Activated naive CD4-positive, alpha-beta T cell treated with Interleukin-2 at 50 U/mL for 16 hours (primary cell): ENCODE measurements at places on chromosomes 1 and 21.

- no peak for DNase-seq
These were observed 76.8 kb upstream of the COX20 start for GRCh38 chr1:244758708-244759107.

- DNase-seq: no peak
These were observed 13.7 kb upstream of the DPYD start for GRCh38 chr1:97934491-97934890.

DNA sequence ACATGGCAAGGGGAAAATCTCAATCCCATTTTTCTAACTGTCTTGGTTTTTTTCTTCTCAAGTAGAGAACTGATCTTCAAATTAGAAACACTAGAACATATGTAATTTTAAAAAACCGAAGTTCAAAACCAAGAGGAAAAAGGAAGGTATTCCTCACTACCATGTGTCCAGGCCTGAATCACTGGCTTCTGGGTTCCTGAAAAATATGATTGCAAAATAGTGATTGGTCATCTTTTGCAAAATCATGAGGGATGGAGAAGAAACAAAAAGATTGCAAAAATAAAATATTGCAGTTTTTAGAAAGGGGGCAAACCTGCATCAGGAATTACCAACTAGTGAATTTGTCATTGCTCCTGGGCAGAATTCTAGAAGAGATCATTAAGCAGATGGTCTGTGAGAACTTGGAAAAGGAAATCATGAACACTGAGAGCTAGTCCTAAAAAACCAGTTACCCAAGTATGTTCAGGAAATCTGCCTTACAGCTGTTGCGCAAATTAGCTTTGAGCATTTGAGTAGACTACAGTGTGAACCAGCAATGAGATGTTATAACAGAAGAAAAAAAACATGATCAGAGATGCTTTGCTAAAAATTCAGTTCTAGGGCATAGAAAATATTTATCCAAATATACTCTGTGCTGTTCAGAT is 49.4 kb downstream of the SPATA46 start:
- no peak for DNase-seq

- DNase-seq: no peak
These were observed 35.8 kb downstream of the LDLRAD1 start for GRCh38 chr1:53982034-53982762.

DNA sequence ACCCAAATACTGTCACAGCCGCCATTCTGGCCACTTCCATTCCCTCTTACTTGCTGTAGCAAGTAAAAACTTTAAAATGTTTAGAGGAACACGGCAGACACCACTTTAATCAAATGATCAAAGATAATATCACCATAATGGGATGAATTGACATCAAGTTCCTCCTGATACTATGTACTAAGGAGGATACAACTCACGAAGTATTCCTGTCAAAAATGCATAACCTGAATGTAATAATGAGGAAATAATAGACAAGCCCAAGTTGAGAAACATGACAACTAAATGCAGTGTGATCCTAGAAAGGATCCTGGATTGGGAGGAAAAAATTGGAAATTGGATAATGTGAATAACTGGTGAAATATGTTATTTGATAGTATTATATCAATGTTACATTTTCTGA is 3.9 kb downstream of the KDF1 start:
- DNase-seq: no peak

GRCh38 chr1:241964550-241965282 is 7.1 kb downstream of the BECN2 start:
- no peak for DNase-seq

DNA sequence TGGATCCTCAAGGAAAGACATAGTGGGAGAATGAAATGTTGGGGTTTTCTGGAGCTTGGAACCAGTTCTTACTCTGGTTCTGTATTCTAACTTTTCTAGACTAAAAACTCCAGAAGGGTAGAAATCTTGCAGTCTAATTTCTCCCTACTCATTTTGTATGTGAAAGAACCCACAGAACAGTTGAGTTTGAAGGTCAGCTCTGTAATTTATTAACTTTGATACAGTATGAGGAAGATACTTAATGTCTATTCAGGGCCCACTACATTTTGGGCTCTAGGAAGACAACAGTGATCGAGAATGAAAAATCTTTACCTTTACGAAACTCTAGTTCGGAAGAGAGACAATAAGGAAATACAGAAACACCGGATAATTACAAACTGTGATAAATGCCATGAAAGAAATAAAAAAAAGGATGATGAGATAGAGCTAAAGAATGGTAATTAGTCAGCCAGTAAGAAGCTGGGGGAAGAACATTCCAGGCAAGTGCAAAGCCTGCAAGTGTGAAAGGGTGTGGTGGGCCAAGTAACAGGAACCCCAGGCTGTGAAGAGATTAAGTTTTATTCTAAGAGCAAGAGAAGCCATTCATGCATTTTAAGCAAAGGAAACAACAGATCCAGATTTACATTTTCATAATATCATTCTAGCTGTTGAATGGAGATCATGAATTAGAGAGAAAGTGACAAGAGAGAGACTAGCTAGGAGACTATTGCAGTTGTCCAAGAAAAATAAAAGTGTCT is 159.9 kb upstream of the HMCN1 start:
- DNase-seq: no peak

- DNase-seq: no peak
These were observed 90.4 kb upstream of the FMN2 start for GRCh38 chr1:240001177-240001740.

DNA sequence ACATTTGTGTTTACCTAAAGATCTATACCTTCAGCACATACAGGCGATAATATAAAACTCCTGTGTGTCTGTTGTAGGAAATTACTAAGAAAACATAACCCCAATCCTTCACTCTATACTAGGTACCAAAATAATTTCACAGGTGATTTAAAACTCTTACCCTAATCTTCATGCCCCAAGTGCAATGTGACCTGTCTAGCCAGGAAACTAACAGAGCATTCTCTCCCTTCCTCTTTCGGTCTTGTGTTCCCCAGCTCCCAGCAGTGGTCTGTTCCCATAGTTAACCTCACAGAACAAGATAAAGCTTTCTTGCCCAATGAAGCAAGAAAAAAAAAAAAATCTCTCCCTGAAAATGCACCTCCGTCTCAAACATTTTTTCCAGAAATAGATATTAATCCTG is 493.5 kb downstream of the DPYD start:
- no peak for DNase-seq

- DNase-seq: no peak
These were observed 16.8 kb upstream of the LSS start for GRCh38 chr21:46245213-46245915.

DNA sequence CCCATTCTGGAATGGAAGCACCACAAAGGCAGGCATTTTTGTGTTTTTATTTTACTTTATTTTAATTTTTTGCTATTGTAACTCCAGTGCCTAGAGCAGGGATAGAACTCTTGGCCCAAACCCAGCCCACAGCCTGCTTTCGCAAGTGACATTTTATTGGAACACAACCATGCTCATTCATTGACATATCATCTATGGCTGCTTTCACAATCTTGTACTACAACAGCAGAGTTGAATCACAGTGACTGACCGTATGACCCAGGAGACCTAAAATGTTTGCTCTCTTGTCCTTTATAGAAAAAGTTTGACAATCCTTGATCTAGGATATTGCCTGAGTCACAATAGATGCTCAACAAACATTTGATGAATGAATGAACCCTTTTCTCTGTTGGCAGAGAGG is 83.9 kb upstream of the ATP1A1 start:
- DNase-seq: no peak

- peak; percentile 65 for DNase-seq
These were observed 93.9 kb upstream of the PPM1J start for GRCh38 chr1:112808861-112809684.

- peak; percentile 50 for DNase-seq
These were observed 241.8 kb downstream of the TRABD2B start for GRCh38 chr1:47755101-47755990.

- DNase-seq: peak; percentile 20
These were observed 626 bp downstream of the CXADR start for GRCh38 chr21:17513214-17514123.

GRCh38 chr1:72394457-72394856 is 112.1 kb upstream of the NEGR1 start:
- no peak for DNase-seq

DNA sequence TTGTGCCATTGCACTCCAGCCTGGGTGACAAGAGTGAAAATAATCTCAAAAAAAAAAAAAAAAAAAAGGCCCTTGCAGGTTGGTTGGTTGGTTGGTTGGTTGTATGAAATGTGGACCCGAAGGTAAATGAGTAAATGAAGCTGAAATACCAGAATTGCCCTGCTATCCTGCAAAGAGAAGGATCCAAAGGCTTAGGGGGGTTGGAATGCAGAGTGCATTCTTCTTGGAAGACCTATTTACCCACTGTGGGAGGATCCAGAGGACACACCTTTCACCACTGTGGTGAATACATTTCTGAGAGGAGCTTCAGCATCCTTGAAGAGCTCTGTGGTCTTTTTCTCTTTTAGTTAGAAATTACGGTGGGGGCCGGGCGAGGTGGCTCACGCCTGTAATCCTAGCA is 28.7 kb upstream of the EIF4G3 start:
- DNase-seq: no peak

GRCh38 chr1:36081926-36082485 is 1.9 kb upstream of the TEKT2 start:
- no peak for DNase-seq

GRCh38 chr1:88552226-88552625 is 131.8 kb upstream of the PKN2 start:
- DNase-seq: no peak

DNA sequence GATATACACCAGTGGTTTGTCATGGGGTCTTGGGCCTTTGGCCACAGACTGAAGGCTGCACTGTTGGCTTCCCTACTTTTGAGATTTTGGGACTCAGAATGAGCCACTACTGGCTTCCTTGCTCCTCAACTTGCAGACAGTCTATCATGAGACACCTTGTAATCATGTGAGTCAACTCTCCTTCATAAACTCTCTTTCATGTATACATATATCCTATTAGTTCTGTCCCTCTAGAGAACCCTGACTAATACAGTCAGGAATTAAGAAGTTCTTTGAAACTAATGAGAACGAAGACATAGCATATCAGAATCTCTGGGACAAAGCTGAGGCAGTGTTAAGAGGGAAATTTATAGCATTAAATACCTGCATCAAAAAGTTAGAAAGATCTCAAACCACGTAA is 110.8 kb downstream of the SLC5A9 start:
- no peak for DNase-seq

DNA sequence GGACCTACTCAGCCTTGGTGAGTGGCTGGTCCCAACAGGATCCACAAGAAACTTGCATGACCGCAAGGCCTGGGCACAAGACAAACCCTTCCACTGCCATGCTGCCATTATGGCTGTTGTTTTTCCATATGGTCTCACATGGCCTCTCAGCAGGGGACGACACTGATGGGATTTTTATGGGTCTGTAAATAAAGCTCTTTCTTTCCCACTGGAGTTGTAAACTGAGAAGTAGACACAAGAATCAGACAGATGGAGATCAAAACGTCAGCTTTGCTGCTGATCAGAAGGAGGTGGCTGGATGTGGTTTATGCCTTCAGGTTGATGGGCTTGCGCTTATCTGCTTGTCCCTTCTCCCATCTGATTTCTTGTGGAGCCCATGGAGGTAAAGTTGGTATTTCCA is 138.1 kb upstream of the KCNJ6 start:
- no peak for DNase-seq

- no peak for DNase-seq
These were observed at the start of gene MMEL1 for GRCh38 chr1:2632561-2633361. TSS of gene MMEL1 (minus strand) at chr1:2633016. CDS start at chr1:2629484, 3,532 bp downstream.

- DNase-seq: no peak
These were observed 4.4 kb downstream of the RASAL2 start for GRCh38 chr1:178098262-178098661.

DNA sequence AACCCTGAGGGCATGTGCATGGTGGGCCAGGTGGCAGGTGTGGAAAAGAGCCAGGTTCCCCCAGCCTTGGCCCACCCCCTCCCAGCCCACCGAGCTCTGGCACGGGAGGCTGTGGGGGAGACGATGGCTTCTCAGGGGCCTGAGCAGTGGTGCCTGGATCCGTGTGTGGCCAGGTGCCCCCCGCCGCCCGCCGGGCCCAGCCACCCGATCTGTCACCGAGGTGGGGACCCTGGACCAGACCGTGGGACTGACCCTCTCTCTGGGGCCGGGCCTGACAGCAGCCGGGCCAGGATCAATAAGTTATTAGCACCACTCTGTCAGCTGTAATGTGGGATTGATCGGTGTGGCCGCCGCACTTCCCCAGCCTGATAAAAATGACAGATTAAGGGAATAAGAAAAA is 13.8 kb downstream of the SAMD11 start:
- DNase-seq: no peak

- no peak for DNase-seq
These were observed 2.4 kb upstream of the C1orf159 start for GRCh38 chr1:1118011-1118875.

GRCh38 chr1:219304227-219305226 is 130.8 kb downstream of the LYPLAL1 start:
- DNase-seq: no peak

DNA sequence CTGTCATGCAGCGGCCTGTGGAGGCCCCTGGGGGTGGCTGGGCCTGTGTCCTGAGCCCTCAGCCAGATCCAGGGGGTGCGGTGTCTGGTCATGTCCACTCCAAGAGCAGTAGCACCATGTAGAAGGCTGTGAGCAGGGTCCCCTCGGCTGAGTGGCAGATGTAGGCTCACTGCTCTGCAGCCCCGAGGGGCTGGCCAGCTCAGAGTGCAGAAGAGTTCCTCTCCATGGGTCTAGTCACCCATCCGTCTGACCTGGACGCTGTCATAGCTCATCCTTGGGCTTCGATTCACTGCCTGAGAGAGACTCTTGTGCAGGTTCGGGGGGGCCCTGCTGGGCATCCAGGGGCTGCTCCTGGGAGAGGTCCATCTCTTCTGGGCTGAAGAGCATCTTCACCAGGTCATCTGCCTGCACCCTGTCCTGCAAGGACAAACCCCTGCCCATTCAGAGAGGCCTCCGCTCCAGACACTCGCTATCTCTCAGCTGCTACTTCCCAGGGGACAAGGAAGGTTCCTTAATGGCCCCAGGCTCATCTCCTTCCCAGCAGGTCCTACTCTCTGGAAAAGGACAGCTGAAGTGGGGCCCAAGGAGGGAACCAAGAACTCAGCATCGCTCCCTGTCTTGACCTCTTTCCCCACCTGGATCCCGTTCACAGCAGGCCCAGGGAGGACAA is 6.5 kb upstream of the CLDN19 start:
- no peak for DNase-seq

DNA sequence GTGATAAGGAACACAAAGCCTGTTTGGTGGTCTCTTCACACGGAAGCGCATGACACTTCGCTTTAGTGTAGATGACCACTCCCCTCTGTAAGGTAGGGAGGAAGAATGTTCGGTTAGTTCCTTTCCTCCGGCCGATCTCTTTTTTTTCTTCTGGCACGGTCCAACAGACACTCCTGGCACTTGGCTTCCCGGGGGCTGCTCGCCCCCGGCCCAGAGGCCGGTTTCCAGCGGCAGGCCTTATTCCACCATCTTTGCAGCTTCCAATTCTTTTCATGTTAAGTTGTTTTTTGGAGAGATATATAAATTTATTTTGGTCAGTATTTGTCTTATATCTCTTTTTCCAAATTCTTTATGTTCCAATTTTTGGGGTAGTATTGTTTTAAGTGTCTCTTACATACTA is 151.8 kb upstream of the GREM2 start:
- DNase-seq: no peak

GRCh38 chr1:166925810-166926478 is 49.4 kb downstream of the ILDR2 start:
- no peak for DNase-seq

GRCh38 chr1:209601809-209602657 is 18.5 kb downstream of the CAMK1G start:
- peak; percentile 37 for DNase-seq
